Activated CD4-positive, alpha-beta T cell treated with anti-CD3 and anti-CD28 coated beads for 1 hour (primary cell): ENCODE measurements at places on chromosomes 4 and X.

- DNase-seq: no peak
Measured at GRCh38 chr4:76199664-76200211, 13.9 kb downstream of the SCARB2 start.

GRCh38 chr4:57370691-57371090 lies 260.5 kb upstream of the IGFBP7 start:
- no peak for DNase-seq

GRCh38 chr4:112167794-112168193 lies 22.5 kb downstream of the FAM241A start:
- no peak for DNase-seq

DNA sequence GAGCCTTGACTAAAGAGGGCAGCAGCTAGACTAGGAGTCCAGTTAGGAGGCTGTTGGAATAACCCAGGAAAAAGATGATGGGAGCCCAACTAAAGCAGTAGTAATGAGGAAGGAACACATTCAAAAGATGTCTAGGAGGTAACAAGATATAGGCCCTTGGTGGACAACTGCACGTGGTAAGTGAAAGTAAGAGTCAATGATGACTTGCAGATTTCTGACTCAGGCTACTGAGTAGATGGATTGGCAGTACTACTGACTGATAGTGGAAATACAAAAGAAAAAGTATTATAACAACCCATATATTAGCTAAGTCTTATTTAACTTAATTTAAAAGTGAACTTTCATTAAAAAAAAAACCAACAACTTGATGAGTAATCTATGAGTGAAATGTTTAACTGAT lies 74.0 kb downstream of the PAK3 start:
- no peak for DNase-seq

- no peak for DNase-seq
Measured at GRCh38 chrX:68910731-68911428, 82.1 kb downstream of the EFNB1 start.

- no peak for DNase-seq
Measured at GRCh38 chrX:148976571-148977400, 476.4 kb downstream of the AFF2 start.

DNA sequence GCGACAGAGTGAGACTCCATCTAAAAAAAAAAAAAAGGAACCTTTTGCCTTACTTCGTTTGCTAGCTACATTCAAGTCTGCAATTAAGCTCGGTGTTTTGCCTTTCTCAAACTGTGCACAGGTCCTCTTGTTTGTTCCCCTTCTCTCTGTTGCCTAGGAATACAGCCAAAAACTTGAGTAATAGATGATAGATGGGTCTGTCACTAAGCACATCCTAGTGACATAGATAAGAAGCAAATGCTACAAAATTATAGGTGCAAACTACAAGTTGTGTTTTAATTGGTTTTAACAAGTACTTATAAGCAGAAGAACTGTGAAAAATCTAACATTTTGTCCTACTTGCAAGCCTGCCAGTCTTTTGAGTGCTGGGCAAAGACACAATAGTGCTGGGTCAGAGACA lies 95.2 kb downstream of the SNCA start:
- DNase-seq: no peak

- no peak for DNase-seq
Measured at GRCh38 chrX:129665916-129666644, 11.3 kb upstream of the APLN start.

DNA sequence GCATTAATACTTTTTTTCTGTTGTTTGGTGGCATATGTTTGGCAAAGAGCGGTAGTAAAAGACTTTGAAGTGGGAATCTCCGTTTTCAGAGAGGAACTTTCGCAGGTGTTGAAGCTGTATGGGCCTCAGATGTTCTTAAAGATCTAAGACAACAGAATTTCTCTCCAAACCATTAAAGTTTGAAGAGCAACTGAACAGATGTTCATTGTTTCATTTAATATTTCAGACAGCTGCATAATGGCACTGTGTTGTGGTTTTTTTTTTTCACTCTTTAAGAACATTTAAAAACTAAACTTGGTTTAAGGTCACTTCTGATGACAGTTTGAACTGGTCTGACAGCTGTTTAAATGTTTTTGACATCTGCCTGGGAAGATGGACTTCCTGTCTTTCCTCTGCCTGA lies 882.7 kb upstream of the PCDH10 start:
- no peak for DNase-seq

DNA sequence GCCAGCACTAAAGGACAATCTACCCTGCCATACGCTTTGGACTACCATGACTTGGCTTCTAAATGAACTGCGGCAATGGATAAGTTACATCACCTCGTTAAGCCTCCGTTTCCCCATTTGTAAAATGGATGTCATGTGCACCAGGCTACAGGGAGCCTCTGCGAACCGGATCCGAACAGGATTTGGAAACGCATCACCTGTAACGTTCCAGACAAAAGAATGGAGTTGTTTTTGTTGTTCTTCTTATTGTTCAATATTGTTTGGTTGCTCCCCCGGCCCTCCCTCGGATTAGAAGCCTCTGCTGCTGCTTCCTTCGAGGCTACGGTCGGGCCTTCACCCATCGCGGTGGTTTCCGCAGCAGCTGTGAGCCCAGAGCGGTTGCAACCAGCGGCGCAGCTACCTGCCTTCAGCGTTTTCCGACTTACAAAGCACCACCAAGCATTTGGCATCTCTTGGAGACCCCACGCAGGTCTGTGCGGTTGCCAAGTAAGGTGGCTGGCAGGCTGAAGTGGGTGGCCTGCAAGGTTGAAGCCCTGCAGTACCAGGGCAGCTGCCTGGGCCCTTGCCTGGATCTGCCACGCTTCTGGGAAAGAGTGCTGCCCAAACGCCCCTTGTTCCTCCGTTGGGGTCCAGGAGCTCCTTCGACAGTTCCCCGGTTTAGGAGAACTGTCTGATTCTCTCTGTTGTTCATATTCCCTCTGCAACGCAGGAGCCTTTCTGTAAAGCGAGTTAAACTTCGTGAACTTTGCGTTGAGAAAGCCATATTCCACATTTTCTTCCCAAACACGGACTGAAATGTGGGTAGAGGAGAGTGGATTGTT lies 7.1 kb downstream of the NKX3-2 start:
- no peak for DNase-seq

DNA sequence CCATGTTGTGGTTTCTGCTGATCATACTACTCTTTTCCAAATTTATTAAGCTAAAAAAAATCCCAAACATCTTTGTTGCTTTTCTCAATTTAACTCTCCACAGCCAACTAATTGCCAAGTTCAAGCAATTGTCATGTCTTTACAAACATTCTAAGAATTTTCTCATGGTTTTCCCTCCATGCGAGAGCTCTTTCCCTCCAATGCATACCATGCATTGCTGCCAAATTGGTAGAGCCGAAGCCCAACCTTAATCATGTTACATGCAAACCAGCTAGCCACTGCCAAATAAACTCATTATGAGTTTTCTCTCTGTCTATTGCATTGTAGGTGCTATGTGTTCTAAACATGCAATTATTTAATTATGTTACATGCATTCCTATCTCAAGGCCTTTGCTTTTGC lies 123.9 kb downstream of the GC start:
- DNase-seq: no peak

- DNase-seq: no peak
Measured at GRCh38 chr4:36128689-36129088, 115.6 kb downstream of the ARAP2 start.

GRCh38 chr4:4361883-4362282 lies 25.0 kb upstream of the NSG1 start:
- DNase-seq: no peak

- DNase-seq: no peak
Measured at GRCh38 chr4:69546134-69546765, 50.5 kb upstream of the UGT2B4 start.

GRCh38 chrX:109187473-109188168 lies 294.3 kb downstream of the GUCY2F start:
- no peak for DNase-seq

DNA sequence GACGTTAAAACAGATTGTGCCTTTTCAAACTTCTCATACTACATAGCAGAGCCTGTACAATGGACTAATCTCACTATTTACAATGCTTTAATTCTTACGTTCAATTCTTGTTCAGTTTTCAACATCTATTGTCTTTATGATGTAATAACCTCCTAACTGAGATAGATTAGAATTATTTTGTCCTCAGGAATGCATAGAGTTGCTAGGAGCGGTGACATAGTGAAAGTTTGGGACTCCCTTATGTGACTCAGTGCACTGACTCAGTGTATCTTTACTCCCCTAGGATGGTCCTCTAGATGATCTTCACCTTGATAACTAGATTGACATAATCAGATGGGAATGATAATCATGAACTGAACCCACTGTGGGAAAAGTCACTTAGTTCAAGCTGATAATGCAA lies 151.5 kb downstream of the VEGFC start:
- DNase-seq: no peak

GRCh38 chr4:22824091-22824490 lies 131.4 kb downstream of the GBA3 start:
- no peak for DNase-seq

GRCh38 chrX:10033375-10034007 lies 66.3 kb downstream of the CLDN34 start:
- DNase-seq: no peak

GRCh38 chr4:117889978-117890377 lies 144.3 kb upstream of the NDST3 start:
- no peak for DNase-seq

DNA sequence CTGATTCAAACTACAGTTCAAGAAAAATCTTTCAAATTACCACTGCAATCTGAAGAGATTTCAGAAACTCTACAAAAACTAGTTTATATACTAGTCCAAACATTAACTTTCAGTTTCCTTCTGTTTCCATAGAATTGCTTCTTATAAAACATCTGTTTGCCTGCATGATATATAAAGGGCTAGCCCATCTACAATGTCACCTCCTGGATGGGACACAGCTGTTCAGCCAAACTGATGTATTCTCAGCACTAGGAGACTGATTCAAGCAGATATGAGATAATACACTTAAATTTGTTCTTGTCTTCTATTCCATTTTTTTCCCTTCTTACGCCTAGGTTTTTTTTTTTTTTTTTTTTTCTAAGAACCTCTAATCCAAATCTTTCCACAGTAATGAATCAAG lies 1569.7 kb upstream of the IGFBP7 start:
- DNase-seq: no peak

DNA sequence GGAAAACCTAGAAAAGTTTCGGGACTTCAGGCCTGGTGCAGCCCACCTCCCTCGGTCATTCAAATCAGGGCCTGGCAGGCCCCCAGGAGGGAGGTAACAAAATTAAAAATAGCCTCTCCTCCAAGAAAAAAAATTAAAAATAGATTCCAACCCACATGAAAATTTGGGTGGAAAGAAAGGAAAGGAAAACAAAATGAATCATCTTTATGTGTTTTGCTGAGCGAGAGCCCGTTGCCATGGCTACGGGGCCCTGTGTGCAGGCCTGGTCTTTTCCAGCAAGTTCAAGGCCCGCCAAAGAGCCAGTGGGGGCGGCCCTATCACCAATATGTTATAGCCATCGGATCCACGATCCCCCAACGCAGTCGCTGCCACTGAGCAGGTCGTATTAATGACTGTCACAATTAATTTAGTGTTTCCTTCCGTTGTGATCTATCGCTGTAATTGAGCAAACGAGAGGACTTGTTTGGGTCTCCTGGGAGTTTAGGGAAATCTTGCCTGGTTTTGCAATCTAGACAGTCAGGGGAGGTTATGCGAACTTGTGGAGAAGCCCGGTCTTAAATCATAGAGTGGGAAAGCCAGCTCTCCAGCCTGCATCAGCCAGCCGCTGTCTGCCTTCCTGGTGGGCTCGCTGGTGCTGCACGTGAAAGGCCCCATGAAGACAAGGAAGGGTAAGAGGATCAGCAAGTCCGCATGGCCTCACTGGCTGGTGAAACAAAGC lies 452.4 kb downstream of the BCOR start:
- no peak for DNase-seq

DNA sequence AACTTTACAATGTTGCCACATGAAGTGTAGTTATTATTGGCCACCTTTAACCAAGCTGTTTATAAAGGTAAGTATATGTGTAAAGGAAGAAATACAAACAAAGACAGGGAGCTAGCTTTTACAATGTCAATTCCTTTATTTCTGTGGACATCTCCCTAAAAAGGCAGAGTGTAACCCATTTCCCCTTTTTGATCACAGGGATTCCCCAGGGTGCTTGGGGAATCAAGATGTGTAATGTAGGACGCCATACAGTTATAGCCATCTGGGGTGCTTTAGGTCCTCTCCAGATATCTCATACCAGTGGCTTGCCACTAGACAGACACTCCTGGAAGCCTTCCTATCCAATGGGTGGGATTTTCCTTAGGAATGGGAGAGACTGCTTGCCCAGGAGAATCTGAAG lies 4.2 kb upstream of the CUL4B start:
- DNase-seq: no peak

DNA sequence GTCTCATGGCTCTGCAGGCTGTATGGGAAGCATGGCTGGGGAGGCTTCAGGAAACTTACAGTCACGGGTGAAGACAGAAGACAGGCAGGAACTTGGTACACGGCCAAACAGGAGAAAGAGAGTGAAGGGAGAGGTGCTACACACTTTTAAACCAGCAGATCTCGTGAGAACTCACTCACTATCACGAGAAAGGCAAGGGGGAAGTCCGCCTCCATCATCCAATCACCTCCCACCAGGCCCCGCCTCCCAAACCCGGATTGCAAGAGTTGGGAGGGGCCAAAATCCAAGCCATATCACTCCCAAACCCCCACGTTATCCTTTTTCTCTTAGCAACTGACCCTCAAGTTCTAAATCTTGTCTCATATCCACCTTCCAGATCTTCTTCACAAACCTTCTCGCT lies 1710.5 kb upstream of the TENM3 start:
- DNase-seq: no peak

GRCh38 chrX:20056704-20057103 lies 60.0 kb downstream of the MAP7D2 start:
- no peak for DNase-seq

DNA sequence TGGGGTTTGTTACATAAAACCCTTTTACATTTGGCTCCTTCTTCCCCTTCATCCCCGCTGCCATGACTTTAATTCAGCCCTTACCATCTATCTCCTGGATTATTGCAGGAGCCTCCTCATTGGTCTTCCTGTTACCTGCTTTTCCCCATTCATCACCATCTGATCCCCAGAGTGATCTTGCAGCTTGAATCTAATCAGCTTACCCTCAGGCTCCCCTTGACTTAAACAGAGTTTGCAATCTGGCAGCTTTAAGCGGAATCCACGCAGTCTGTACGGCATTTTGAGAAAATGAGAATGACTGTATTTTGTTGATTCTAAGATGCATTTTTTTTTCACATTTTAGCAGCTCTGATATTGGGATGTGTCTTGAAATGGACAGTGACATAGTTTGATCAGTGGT lies 14.9 kb upstream of the PPEF1 start:
- no peak for DNase-seq

GRCh38 chr4:73662709-73663546 lies 42.7 kb upstream of the RASSF6 start:
- DNase-seq: no peak

- no peak for DNase-seq
Measured at GRCh38 chrX:27575565-27575964, 14.6 kb upstream of the DCAF8L2 start.
